GM04503 (cell line): ENCODE measurements at places on chromosomes 3 and 15.

- DNase-seq = no peak
Measured at GRCh38 chr3:113829576-113830354, 8.8 kb upstream of the GRAMD1C start.

DNA sequence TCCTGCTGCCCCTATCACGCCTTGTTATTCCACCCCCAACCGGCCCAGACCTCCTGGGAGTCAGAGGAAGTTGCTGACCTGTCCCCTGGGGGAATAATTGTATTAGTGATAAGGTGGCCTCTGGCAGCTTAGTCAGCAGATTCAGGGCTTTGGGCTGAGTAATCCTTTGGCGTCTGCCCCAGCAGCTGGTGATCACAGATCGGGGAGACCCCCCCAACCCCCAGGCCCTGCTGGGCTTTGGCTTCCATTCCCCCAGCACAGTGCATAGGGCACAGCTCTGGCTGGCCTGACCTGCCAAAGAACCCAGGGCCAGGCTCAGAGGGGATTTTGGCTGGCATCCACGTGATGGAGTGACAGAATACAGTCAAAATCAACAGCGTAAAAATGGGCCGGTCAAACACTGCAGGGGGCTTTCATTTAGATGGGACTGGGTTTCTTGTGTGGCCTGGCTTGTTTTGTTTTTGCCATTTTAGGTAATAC is 3.9 kb upstream of the NR2E3 start:
- DNase-seq = no peak

DNA sequence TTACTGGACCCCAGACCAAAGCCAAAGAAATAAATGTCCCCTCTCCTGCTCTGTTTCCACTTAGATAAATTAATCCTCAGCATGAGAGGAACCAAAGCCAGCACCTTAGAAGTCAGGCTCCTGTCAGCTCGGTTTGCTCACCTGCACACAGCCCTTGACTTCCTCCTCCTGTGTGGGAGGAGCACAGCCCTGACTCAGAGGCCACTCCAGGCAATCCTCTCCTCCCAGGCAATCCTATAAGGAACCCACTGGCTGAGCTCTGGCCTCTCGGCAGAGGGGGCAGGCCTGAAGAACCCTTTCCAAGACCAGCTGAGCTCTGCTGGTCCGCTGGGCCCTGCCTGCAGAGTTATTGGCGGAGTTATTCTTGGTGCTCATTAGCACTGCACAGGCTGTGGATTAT is 30.8 kb downstream of the LIPC start:
- no peak for DNase-seq

- no peak for DNase-seq
Measured at GRCh38 chr3:77147836-77148578, 108.1 kb downstream of the ROBO2 start.

GRCh38 chr3:38137615-38138348 is 679 bp upstream of the MYD88 start:
- no peak for DNase-seq

DNA sequence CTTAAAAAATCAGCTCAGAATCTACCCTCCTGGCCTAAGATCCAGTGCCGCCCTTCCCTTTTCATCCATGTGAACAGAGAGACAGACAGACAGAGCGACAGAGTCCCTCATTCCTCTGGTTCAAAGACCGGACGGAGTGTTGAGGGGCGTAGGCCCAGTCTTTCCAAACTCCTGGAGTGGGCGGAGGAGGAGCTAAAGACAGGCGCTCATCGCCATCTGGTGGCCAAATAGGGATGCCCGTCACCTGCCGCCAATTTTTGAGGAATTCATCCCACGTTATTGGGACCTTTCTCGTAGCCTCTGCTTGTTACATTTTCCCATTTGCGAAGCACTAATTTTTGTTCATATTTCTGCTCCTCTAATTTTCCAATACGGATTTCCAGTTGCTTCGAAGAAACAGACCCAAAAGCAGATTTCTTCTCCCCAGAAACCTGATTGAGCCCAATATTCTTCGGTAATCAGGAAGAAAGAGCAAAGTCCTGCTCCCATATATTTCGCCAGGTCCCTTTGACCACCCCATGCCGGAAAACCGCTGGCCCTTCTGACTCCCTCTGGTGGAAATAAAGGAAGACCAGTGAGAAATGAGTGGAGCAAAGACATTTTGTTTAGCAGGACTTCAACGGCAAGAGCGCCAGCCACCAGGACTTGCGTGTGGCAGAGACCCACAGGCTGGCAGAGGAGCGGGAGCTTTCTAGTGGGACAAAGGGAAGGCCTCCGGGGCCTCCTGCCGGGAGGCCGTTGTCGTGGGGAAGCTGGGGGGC is 88.0 kb downstream of the LRRK1 start:
- no peak for DNase-seq

DNA sequence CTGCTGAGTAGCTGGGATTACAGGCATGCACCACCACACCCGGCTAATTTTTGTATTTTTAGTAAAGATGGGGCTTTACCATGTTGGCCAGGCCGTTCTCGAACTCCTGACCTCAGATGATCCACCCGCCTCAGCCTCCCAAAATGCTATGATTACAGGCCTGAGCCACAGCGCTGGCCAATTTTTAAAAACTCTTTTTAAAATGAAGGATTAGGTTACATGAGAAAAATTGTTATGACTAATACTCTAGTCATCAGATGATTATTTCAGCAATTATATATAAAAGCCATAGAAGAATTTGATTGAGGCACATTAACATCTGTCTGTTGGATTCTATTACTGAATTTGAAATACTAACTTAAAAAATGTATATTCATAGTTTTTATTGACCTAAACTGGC is 134.1 kb upstream of the MNS1 start:
- no peak for DNase-seq

- DNase-seq = no peak
Measured at GRCh38 chr15:30992249-30992864, 929 bp upstream of the MTMR10 start.

- DNase-seq = no peak
Measured at GRCh38 chr3:119613201-119613600, 15.5 kb downstream of the PLA1A start.

- DNase-seq = no peak
Measured at GRCh38 chr3:23669541-23670255, 136.1 kb upstream of the UBE2E1 start.

DNA sequence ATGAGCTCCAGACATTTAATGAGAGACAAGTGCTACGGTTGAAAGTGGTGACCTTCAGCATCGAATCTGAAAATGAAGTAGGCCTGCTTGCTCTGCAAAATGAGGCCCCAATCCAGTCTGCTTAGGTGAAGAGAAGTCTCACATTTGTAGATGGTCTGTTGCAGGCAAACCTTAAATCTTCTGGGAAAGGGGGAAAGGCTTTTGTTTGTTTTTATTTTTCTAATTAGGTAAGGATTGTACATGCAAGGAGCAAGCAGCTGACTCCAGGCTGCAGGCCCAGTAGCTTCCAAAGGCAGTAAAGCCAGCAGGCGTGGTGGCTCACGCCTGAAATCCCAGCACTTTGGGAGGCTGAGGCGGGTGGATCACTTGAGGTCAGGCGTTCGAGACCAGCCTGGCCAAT is 74.3 kb downstream of the HMG20A start:
- no peak for DNase-seq

GRCh38 chr3:155778462-155778861 is 27.6 kb downstream of the C3orf33 start:
- DNase-seq = no peak

GRCh38 chr3:132232231-132232792 is 84.9 kb upstream of the ACP3 start:
- no peak for DNase-seq

DNA sequence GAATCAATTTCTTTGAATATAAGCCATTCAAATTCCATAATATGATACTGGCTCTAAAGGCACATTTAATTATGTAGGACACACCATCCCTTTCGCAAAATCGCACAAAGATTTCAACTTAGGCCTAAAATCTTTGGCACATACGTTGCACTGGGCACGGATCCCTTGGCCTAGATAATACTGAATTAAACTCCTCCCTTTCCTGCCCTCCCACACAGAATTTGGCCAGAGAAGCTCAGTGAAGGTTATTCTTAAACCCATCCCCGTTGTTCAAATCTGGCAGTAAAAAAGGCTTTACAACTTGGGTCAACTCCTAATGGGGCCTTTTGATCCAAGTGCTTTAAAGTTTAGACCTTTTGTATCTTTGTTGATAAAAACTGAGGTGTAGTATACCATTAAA is 247.2 kb downstream of the PTPRG start:
- DNase-seq = no peak

- no peak for DNase-seq
Measured at GRCh38 chr3:14301558-14301957, 100.8 kb upstream of the SLC6A6 start.

DNA sequence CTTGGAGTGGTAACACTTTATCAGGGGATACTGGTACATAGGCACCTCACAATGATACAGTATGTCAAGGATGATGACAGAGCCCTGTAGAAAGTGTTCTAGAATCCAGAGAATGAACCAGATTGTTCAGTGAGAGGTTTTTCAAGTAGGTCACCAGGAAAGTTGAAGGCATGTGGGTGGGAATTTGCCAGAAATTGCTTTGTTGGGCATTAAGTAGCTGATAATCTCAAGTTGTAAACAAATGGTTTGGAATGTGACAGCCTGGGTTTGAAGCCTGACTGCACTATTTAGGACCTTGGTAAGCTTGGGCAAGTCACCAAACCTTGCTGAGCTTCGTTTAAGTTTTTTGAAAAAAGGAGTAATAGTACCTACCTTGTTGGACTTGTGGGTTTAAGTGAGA is 12.5 kb downstream of the SLC35G2 start:
- DNase-seq = no peak

DNA sequence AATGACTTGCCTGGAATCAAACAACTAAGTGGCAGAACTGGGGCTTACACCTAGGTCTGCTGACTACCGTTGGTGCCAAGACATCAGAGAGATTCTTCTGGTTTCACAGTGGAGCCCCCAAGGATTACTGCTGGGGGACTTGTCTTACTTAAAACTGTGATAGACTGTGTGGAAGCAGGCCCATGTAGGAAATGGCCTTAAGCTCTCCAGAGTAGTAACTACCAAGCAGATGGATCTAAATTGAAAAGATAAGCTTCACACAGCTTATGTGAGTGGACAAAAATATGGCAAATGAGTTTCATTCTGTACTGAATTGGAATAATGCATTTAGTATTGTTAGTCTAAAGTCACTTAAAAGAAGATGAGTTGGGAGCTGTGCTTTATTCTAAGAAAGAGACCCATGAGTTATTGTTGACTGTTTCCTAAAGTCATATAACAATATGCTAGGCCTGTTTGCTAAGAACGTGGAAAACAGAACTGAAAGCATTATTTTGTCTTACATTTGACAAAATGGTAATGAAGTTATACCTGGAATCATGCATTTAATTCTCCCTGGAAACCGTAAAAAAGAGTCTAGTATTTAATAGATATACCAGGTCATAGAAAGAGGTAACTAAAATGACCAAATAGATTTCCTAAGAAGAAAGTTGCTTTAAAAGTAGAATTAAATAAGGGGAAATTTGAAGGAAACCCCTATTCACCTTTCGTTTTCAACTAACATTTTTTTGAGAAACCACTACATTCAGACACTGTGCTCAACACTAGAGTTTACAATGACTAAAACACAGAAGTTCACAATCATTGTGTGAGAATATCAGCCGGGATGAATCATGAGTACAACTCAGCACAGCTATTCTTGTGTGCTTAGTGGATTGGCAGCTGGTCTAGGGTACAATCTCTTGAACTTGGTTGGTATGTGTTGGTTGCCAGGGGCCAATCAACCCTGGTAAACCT is 13.0 kb upstream of the MAPK6 start:
- DNase-seq = no peak

- DNase-seq = no peak
Measured at GRCh38 chr15:77503764-77504163, 83.1 kb downstream of the HMG20A start.

- DNase-seq = no peak
Measured at GRCh38 chr15:71448688-71449114, 333.4 kb downstream of the THSD4 start.

- DNase-seq = peak; percentile 32
Measured at GRCh38 chr3:115217678-115218451, 70.8 kb upstream of the ZBTB20 start.

DNA sequence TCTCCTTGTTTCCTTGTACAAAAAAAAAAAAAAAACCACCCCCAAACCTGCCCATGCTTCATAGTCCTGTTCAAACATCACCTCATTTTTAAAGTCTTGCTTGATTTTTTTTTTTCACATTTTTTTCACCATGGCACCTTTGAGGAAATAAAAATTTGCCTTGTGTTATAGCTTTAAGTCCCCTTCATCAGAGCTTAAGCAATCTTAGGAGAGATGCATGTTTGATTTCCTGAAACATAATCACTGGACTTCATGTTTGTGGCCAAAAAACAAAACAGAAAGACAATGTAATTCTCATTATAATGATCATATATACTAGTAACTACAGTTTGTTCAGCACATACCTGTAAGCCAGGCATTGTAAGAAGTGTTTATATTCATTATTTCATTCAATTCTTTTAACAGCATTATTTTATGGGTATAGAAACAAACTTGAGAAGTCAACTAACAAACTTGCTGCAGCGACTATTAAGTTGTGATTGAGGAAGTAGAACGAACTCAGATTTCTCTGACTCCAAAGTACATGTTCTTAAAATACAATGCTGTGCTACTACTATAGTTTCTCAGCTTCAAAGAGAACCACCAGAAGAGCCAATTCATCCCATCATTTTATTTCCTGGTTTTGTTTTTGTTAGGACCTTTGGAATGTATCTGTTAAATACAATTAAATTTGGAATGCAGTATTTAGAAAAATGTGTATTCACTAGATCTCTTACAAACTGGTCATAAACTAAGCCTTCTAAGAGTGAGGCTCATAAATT is 203.8 kb downstream of the TCF12 start:
- peak; percentile 21 for DNase-seq

- DNase-seq = no peak
Measured at GRCh38 chr15:38187630-38188313, 64.9 kb upstream of the SPRED1 start.

GRCh38 chr3:58459160-58459559 is 25.5 kb upstream of the PDHB start:
- no peak for DNase-seq

GRCh38 chr3:115245438-115245837 is 98.3 kb upstream of the ZBTB20 start:
- peak; percentile 77 for DNase-seq

- DNase-seq = no peak
Measured at GRCh38 chr3:87390821-87391220, 114.4 kb upstream of the POU1F1 start.

- no peak for DNase-seq
Measured at GRCh38 chr3:31404871-31405270, 127.9 kb upstream of the STT3B start.
